GM12878 (cell line): ENCODE measurements at places on chromosomes 12 and 14. TPM values are rescaled to one million over a fixed set of nuclear protein-coding genes. Genes with fewer than 3 reads are reported as not detected.

- DNase-seq = no peak
- H3K4me1 ChIP-seq = peaks cover 10% of the 10 kb centered on the region; the same call in 1 of the 2 replicates
- H3K27me3 ChIP-seq = no peaks in the 10 kb centered on the region
- H3K36me3 ChIP-seq = no peaks in the 10 kb centered on the region
Measured at GRCh38 chr12:102063069-102063468, 1.3 kb upstream of the WASHC3 start.

Gene AKT1
- total RNA-seq = 102 and 110 TPM in 2 replicates

- H3K4me1 ChIP-seq = peaks cover 18% of the 10 kb centered on the region
- no peak overlapping the region for H3K4me3 ChIP-seq
- H3K27me3 ChIP-seq = no peaks in the 10 kb centered on the region
- H3K27ac ChIP-seq = no peak overlapping the region
- DNase-seq = no peak
- no peaks in the 10 kb centered on the region for H3K36me3 ChIP-seq
Measured at GRCh38 chr12:1930803-1931597, 12.5 kb upstream of the CACNA2D4 start.

- H3K27ac ChIP-seq = no peak overlapping the region
- H3K36me3 ChIP-seq = no peaks in the 10 kb centered on the region
- H3K27me3 ChIP-seq = no peaks in the 10 kb centered on the region
- H3K4me3 ChIP-seq = no peak overlapping the region
- DNase-seq = no peak
Measured at GRCh38 chr12:46445093-46445492, 72.5 kb upstream of the SLC38A2 start.

DNA sequence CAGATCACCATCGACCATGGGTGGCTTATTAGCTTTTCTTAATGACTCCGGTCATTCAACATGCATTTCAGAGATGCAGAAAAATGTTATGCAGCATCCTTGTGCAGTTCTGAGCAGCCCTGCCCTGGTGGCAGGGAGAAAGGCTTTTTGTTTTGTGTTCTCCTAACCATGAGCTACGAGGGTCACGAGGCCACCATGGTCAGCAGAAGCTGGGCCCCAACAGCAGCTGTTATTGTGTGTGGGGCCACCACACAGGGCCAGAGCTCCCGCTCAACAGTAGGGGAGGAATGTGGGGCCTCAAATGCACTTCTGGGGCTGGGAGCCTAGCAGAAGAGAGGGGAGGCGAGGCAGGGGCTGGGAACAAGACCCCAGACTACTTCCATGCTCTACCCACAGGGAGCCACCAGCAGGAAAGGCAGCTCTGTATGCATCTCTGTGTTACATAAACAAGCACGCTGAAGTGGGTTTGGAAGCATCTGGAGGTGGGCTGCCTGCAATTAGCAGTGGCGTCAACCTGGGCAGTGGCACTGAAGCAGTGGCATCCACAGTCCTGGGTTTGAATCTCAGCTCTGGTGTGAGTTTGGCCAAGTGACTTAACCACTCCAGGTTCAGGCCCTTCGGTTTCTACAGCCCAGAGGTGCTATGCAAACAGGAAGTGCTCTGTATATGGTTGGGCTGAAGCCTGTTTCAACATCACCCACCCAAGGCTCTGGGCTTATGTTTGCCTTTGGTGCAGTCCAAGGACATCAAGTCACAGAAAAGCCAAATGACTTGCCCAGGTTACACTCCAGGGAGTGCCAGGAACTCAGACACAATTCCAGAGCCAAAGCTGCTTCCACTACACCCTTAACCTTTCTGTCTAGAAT, 16.3 kb downstream of the GLTP start:
- H3K4me3 ChIP-seq = no peak overlapping the region
- no peaks in the 10 kb centered on the region for H3K27me3 ChIP-seq
- H3K36me3 ChIP-seq = no peaks in the 10 kb centered on the region
- H3K4me1 ChIP-seq = peaks cover 12% of the 10 kb centered on the region
- no peak for DNase-seq

GRCh38 chr12:64097366-64098105, 124.6 kb downstream of the KICS2 start:
- H3K4me3 ChIP-seq = no peak overlapping the region
- H3K36me3 ChIP-seq = no peaks in the 10 kb centered on the region
- no peaks in the 10 kb centered on the region for H3K27me3 ChIP-seq
- no peaks in the 10 kb centered on the region for H3K4me1 ChIP-seq

Gene CCDC85C
- 3.0 and 3.4 TPM in 2 replicates for total RNA-seq

DNA sequence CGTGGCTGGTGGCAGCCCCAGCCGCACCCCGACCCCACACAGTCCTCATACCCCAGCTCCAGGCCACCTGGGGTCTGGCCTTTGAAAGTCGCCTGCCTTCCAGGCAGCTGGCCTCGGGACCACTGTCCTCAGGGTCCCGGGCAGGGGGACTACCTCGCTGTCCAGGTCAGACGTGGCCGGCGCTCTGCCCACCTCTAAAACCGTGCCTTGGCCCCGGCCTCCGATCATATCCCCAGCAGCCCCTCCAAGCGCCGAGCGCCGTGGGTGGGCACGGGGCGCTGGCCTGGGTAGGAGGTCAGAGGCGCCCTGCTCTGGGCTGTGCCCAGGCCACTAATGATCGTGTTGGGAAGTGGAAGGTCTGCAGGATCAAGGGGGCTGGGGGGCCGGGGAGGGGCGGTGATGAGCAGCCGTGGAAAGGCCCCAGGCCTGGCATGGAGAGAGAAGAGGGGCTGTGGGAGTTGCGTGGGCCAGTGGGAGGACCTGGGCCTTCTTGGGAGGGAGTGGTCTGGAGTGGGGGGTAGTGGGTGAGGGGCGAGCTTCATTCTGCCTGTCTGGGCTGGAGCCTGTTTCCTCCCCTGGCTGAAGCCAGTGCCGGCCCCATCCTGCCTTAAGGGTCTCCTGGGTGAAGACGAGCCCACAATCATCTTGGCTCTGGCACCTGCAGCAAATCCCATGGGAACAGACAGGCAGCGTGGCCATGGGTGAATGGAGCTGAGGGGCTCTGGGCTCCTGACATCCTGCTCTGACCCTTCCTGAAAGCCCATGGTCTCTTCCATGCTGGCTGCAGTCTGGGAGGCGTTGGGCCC, 4.9 kb downstream of the TMEM121 start:
- H3K4me3 ChIP-seq = no peak overlapping the region
- H3K27me3 ChIP-seq = peaks cover 7% of the 10 kb centered on the region
- no peak for DNase-seq
- H3K4me1 ChIP-seq = peaks cover 4% of the 10 kb centered on the region
- H3K36me3 ChIP-seq = no peaks in the 10 kb centered on the region

Gene SYCP3
- total RNA-seq = 0.05 and 0.28 TPM in 2 replicates

Gene SPTB
- 0.03 and 0.11 TPM in 2 replicates for total RNA-seq

Gene LRTM2
- not detected in 2 replicates for total RNA-seq

Gene MGAT4C
- not detected in 2 replicates for total RNA-seq

DNA sequence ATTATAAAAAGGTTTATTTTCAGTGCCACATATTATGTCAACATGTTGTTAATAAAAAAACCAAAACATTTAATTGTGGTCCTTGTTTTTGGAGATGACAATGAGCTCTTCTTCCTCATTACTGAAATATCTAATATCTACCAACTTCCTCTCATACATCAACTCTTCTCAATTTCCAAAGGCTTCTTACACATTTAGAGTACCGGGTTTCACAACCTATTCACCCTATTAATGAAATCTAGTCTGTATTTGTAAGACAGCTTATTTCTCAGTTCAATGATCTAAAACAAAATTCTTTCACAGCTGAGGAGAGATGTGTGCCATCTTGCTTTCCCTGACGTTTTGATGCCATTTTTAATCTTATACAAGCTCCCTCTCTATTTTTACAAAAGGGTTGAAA, 14.5 kb downstream of the NRDE2 start:
- no peaks in the 10 kb centered on the region for H3K4me1 ChIP-seq
- no peak overlapping the region for H3K27ac ChIP-seq
- H3K27me3 ChIP-seq = no peaks in the 10 kb centered on the region
- peaks cover 9% of the 10 kb centered on the region for H3K36me3 ChIP-seq
- DNase-seq = no peak

DNA sequence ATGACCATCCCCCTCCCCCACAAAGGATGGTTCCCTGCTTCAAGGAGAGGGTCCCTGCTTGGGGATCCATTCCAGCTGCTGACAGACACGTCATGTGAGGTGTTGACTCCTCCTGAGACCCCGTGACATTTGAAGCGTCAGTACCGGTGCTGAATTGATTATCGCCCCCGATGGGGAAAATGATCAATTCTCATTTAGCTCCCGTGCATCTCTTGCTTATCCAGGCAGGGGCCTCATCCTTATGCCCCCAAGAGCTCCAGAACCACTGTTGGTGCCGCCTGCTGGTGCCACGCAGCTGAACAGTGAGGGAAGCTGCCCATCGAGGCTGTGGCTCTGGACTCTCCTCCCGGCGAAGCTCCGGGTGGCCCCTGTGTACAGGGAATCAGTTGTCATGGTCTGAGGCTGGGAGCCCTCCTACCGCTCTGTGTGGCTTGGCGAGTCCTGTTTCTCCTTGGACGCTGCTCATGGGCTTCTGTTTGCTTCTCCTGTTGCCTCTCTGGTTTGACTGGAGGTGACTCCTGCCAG, 4.6 kb downstream of the KIF26A start:
- peaks cover 1% of the 10 kb centered on the region; the same call in 1 of the 2 replicates for H3K27me3 ChIP-seq
- H3K36me3 ChIP-seq = no peaks in the 10 kb centered on the region
- no peaks in the 10 kb centered on the region for H3K4me1 ChIP-seq
- DNase-seq = no peak

Gene ZNF219
- 4.2 and 6.4 TPM in 2 replicates for total RNA-seq

Gene KIF5A
- 2.2 and 2.9 TPM in 2 replicates for total RNA-seq
